ENCODE measurements at places on chromosomes 16 and 17.

DNA sequence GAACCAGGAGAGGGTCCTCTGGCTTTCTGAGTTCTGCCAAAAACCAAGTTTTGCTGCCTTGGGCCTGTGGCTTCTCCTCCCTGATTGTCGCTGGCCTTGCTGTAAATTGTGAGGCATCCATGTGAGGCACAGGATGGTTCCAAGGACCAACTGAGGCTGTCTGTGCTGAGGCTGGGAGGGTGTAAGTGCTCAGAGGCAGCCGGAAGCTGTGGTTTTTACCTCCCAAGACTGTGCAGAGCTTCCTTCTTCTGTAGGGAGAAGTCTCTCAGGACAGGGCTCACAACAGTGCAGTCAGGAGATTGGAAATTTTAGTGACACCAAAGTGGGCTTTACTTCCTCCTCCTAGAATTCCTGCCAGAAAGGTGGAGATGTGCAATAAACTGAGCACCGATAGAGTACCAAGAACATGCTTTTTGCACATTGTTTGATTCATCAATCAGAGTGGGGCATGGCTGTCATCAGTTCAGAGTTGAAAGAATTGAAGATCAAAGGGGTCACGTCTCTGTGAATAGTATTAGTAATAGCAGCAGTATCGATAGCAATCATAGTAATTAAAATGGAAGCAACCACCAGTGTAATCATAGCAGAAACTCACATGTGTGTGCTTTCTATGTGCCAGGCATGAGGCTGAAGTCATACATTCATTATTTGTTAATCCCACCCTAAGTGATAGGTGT, 467.1 kb downstream of the WWOX start:
- no peak for DNase-seq

DNA sequence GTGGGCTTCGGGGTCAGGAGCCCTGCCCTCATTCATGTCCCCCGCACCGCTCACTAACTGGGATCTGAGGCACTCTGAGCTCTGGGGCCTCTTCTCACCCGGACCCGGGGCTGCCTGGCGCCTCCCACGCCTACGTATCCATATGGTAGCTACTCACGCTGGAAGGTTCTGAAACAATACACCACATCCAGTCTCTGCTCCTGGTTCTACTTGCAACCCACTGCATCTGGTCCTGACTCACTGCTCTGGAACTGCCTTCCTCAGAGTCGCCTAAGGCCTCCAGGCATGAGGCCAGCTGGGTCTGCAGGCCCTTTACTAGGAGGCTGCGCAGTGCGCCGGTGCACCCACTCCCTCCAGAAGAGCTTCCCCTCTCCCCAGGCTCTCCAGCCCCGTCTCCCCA, 18.1 kb downstream of the USP36 start:
- no peak for DNase-seq

DNA sequence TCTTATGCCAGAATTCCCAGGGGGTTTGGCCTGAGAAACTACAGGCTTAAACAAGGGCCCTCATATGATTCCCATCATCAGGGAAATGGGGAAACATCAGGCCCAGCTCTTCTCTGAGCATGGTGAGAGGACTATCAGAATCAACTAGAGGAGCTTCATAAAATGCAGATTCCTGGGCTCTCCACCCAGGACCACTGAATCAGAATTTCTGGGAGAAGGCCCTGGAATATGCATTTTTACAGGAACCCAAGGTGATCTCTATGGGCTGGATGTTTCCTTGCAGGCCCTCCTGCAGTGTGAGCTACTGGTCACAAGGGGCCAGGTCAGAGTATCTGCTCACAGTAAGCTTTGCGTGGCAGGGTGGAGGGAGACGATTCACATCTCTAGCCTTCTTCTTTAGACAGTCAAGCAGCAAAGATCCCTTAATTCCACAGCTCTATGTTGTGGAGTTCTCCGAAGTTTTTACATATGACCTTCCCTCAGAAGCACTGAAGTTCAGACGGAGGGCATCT, 38.8 kb upstream of the HOXB13 start:
- DNase-seq, result no peak

GRCh38 chr16:21584817-21585216, 14.6 kb upstream of the METTL9 start:
- DNase-seq, result no peak

- no peak for DNase-seq
Observed at GRCh38 chr16:85146922-85147651, 34.8 kb upstream of the CIBAR2 start.

- no peak for DNase-seq
Observed at GRCh38 chr16:56438038-56438437, 12.7 kb upstream of the AMFR start.

GRCh38 chr17:6654841-6655731, 3.5 kb downstream of the C17orf100 start:
- no peak for DNase-seq
